ENCODE measurements at places on chromosomes 2 and 18.

- DNase-seq: no peak
Measured at GRCh38 chr18:657311-658000, at the start of gene TYMS. Gene TYMS (plus strand): TSS chr18:657653. CDS start chr18:657743, 90 bp downstream.

- no peak for DNase-seq
Measured at GRCh38 chr2:120314690-120315366, 31.1 kb upstream of the INHBB start.

DNA sequence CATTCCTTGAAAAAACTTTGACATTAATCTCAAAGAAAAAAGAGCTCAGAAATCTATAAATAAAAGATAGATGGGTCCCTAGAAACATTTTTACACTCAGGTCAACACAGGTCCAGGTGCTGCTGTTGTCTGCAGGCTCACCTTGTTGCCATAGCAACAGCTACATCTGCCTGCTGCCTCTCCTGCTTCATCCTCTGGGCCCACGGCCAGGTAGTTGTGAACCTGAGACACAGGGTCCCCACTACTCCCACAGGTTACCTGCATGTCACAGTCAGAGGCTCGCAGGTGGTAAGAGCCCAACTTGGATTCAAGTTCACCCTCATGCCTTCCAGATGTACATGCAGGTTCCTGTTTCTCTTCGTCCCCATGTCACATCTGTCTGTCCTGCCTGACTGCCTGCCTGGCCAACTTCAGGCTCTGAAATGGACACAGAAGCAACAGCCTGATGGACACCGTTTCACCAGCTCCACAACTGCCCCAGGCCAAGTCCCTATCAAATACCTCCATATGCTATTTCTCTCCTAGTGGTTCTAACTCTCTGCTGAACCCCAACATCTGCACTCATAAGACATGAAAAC, 88.3 kb upstream of the SALL3 start:
- no peak for DNase-seq

GRCh38 chr2:169573160-169573973, at the start of gene FASTKD1:
Gene FASTKD1 (minus strand): TSS chr2:169573865. CDS start chr2:169572029, 1,836 bp downstream.
- DNase-seq: peak; percentile 58

DNA sequence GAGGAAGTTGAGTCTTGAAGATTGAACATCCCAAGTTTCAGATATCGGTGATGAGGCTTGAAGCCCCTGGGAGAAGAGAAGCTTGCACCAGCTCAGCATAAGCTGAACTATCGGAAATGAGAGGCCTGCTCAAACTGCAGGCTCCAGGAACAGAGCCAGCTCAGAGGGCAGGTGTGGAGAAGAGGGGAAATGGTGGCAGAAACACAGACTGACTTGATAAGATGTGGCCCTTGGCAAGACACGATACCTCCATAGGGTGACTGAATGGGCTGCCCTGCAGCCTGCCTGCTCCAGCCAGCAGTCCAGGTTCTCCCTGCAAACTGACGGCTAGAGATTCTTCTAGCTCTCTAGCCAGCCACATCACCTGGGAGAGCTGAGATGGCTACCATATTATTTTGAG, 86.6 kb downstream of the MYT1L start:
- DNase-seq: no peak

GRCh38 chr2:37623406-37623805, 48.0 kb downstream of the CDC42EP3 start:
- DNase-seq: no peak

DNA sequence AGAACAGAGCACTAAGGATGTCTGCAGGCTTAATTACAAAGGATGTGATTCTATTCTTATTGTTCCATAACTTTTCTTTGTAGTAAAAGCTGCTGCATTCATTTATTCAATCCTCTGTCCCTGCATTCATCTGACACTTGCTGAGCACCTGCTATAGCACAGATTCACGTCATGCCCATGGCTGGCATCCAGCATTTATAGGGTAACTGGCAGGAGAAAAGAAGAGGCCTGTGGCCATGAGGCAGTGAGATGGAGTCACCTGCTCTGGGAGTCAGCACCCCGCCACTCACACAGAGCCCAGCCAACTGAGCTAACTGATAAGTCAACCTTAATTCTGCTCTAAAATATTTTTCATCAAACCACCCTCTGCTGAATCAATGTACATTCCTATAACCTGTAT, 18.3 kb upstream of the CDC42EP3 start:
- no peak for DNase-seq

DNA sequence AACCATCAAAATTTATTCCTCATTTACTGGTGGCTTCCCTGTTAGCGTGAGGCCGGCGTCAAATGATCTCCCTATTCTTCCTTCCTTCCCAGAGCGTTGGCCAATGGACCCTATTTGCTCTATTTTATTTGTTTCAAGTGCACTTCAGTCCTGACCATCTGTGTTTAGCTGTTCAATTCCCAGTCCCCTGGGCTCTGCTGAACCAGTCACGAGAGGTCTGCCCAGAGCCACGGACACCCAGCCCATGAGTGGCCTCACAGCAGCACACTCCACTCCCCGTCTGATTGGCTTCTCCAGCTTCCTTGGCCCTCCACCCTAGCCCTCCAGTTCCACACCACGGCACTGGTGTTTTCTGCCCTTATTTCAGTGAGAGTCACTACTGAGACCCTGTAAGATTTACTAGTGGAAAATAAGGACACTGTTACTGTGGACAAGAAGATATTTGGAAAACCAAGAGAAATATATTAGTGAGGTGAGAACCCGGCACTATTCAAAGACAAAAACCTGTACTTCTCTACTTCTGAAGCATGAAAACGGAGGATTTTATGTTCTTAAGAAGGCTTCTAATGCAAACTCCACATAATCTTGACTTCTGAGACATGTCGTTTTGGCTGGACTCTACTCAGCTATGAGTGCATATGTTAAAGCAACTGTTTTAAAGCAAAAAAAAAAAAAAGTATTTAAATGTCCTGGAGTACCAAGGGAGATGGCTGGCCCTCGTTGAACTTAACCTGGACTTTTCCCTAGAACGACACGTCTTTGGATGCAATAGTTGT, 86.6 kb downstream of the COL6A3 start:
- no peak for DNase-seq

DNA sequence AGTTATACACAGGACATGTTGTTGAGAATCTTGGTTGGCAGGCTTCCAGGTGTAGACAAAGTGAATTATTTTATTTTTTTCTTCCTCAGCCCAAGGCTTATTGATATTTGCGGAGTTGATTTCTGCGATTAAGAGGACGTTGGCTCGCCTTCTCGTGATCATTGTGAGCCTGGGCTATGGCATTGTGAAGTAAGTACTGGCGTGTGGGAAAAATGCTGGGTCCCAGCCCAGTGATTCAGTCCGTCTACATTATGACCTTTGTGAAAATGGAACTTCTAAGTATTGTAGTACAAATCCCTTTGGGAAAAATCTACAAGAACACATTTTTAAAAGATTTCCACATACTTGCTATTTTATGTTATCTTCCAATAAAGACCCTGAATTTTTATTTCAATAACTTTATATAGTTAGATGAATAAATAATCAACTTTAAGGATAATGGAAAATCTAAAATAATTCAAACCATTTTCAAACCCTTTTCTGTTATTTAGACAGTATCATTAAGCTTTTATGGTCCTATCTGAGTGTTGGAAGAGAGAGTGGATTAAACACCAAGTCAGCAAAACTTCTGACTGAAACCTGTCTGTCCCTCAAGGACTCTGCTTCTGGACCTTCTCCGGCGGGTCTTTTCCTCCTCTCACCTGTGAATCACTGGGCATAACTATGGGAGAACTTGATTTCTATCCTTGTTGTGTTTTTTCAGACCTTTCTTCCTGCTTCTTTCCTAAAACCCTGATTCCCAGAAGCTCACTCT, 31.0 kb downstream of the TMEM87B start:
- no peak for DNase-seq

DNA sequence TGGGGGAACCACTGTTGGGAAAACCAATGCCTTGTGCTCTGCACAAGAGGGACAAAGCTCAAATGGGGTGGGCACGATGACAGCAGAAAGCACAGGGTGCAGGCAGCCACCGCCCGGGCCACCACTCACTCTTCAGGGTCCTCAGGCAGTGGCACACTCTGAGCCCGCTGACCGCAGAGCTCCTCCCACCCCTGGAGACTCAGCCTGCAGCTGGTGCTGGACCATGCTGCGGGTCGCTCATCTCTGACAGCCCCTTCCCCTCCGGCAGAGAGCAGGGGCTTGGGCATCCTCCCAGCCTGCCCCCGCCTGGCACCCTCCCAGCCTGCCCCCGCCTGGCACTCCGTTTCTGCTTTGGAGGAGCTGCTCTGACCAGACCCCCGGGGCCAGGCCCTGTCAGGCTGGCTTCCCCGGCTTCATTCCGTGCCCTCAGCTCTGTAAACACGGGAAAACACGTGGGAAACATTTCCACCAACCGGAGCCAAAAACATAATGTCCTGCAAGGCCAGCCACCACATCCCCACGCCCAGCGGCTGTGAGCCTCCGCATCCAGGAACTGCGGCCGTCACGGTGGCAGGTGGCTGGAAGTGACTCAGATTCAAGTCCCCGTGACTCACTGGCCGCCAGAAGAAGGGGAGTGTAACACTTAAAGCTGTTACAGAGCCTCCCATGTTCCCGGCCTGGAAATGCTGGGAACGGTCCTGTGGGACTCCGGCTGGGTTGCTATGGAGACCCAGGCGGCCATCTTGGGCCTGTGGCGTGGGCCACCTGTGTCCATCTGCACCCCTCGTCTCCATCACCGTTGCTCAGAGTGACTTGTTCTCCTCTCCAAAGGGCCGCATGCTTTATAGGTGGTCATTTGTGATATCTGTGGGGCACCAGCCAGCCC, 6.8 kb upstream of the SNED1 start:
- no peak for DNase-seq

DNA sequence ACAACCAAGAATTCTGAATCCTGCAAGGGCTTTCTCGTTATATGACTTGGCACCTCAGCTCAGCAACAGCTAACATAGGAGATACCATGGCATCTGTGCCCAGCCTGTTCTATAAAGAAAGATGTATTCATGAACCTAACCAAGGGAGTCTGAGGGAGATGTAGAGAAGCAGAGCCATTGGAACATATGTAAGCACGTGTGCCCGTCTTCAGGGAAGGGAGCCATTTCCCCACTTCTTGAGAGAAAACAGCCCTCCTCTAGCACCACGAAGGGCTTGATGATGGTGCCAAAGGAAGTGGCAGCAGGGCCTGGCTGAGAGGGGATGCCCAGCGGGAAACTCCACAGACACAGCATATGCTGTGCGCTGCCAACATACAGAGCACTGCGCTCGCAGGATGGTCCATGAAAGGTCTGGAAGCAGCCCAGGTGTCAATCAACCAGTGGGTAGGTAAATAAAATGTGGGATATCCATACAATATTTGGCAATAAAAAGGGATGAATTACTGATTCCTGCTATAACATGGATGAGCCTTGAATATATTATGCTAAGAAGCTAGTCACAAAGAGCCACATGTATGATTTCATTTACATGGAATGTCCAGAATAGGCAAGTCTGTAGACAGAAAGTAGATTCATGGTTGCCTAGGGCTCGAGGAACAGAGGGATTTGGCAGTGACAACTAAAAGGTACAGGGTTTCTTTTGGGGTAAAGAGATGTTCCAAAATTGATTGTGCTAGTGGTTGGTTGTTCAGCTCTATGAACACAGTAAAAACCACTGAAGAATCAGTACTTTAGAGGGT, 16.1 kb downstream of the TMEM247 start:
- no peak for DNase-seq
